Left ventricle myocardium superior (tissue), 1 donor: ENCODE measurements at places on chromosomes 1 and 21.

DNA sequence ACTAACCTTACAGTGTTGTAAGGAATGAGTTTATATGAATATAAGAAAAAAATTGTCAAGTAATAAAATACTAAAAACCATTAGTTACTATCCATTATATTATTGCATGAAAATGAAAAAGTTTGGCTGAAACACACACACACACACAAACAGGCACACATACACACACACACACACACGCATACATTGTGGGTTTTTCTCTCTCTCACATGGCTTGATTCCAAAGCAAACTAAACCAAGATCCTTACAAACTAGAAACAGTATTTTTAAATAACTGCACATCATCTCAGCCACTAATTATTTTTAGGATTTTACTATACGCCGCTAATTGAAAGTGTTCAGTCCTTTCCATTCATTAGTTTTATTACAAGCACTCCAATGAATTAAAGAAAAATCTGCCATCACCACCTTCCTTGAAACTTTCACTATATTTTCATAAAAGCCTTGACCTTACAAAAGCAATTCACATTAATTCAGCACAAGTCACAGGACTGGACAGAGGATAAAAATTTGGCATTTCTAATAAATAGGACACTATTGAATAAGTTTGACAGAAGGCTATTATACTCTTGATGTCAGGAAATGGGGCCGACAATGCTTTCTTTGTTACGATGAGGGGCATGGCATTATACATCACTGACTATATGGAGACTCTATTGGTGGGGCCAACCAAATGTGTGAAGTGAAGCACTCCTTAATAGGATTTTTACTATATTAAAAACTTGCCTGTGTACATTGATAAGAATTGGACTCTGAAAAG, 187.0 kb upstream of the ESRRG start:
- DNase-seq: no peak

- DNase-seq: peak; percentile 75
Observed at GRCh38 chr1:211813590-211813989, 17.0 kb downstream of the LPGAT1 start.

- DNase-seq: no peak
Observed at GRCh38 chr1:169259816-169260215, 107.8 kb downstream of the NME7 start.

GRCh38 chr1:240577095-240577494, 34.9 kb downstream of the GREM2 start:
- no peak for DNase-seq

DNA sequence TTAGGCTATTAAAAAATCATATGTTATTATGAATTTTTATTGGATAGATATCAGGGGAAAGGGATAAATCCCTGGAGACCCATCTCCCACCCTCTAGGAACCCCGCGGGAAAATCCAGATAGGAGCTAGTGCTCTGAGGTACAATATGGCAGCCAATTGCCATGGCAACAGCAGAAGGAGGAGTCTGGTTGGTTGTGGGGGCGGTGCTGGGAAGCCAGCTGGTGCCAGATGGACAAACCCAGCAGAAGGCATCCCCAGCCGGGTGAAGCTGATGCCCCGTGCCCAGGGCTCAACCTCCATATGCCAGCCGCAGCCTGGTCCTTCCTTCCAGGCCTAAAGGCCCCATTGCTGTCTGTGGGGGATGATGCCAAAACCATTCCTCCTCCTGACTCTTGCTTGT, 38.3 kb downstream of the RHBG start:
- no peak for DNase-seq

- DNase-seq: no peak
Observed at GRCh38 chr1:1564268-1564667, 10.4 kb downstream of the SSU72 start.

DNA sequence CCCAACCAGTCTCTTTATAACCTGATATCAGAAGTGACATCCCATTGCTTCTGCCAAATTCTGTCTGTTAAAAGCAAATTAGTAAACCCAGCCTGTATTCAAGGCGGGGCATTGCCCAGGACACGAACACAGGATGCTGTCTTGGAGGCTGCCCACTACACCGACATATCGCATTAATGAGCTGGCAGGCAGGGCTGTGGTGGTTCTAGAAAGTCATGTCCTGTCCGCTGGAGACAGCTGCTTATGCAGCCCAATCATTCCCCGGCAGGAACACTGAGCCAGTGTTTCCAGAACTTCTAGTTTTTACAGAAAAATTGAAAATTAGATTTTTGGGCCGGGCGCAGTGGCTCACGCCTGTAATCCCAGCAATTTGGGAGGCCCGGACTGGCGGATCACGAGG, 19.3 kb downstream of the C1orf167 start:
- no peak for DNase-seq

GRCh38 chr1:4689271-4689935, 35.0 kb downstream of the AJAP1 start:
- no peak for DNase-seq

DNA sequence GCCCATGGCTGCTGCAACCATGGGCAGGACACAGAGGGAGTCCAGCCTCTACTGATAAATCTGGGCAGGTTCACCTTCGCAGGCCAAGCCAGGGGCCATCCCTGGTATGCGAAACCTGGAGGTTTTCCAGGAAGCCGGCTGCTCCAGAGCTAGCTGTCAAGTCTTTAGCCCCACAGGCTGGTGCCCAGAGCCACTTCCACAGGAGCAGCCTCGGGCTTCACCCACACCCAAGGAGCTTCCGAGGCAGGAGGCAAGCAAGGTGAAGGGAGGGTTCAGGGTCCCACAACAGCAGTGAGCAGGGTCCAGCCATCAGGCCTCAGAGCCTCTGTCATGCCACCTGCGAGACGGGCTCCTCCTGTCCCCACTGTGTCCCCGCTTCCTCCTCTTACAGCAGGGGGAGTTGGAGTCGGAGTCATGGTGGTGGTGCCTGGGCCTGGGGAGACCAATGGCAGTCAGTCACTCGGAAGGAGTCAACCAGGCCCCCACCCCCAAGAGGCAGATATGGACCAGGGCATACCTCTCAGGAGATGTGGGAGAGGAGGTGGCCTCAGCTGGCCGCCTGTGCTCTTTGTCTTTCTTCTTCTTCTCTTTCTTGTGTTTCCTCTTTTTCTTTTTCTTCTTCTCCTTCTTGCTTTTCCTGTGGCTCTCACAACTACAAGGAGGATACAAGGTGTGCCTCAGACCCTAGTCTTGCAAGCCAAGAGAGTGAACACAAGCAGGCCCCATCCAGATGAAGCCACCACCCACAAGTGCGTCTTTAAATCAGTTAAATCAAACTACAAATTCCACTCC, 2.1 kb downstream of the C1orf35 start:
- DNase-seq: no peak

DNA sequence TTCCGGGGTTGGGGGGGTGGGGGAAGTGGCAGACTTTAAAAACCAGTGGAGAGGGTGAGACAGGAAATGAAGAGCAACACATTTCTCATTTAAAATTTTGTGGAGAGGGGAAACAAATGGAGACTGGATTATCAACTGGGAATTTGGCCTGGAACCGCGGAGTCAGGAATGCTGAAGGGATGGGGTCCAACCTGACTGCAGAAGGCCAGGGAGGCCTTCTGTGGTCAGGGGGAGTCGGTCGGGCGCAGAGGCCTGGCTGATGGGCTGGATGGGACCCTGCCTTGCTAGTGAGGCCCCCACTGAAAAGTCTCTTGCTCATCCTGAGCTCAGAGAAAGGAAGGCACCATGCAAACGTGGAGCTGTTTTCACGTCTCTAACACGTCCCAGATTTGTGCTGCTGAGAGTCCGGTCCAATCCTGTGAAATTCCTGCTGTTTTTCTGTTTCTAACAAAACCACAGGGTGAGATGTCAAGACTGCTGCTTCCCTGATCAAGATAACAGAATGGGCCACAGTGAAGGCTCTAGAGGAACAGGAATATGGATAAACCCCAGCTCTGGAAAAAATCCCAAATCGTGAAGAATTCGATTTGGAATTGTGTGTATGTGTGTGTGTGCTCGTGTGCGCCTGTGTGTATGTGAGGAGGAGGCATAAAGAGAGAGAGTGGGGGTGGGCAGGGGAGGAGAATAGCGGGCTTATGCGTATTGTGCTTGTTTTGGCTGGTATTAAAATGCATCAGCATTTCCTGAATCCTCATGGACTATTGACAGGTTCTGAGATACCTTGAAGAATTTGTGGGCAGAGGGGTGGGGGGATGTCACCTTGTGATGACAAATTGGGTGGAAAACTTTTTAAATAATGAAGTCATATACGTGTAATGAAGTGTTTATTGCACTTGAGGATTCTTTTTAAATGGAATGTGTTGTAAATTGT, 117.4 kb downstream of the NGF start:
- DNase-seq: no peak

GRCh38 chr1:117571496-117571895, 34.4 kb upstream of the TENT5C start:
- DNase-seq: no peak

- DNase-seq: no peak
Observed at GRCh38 chr1:79646880-79647279, 640.4 kb upstream of the ADGRL4 start.

- no peak for DNase-seq
Observed at GRCh38 chr1:61403679-61404596, 321.0 kb downstream of the TM2D1 start.

- no peak for DNase-seq
Observed at GRCh38 chr1:167210966-167211674, 9.6 kb upstream of the POU2F1 start.

- no peak for DNase-seq
Observed at GRCh38 chr1:171313319-171313834, 606 bp upstream of the FMO4 start.

GRCh38 chr1:40844887-40845878, 17.0 kb downstream of the CITED4 start:
- DNase-seq: no peak

- DNase-seq: no peak
Observed at GRCh38 chr1:30572192-30572591, 151.2 kb downstream of the MATN1 start.

- DNase-seq: no peak
Observed at GRCh38 chr1:244335456-244335855, 116.3 kb downstream of the ADSS2 start.

DNA sequence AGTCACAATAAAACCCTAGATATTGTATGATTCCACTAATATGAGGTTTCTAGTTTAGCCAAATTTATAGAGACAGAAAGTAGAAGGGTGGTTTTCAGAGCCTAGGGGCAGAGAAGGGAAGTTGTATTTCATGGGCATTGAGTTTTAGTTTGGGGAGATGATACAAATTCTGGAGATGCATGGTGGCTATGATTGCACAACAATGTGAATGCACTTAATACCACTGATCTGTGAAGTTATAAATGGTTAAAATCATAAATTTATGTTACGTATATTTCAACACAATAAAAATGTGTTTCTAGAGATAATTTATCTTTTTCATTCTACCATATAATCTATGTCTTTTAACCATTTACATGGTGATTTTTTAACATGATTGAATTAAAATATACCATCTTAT, 779.3 kb upstream of the BRINP3 start:
- DNase-seq: no peak

- DNase-seq: peak; percentile 61
Observed at GRCh38 chr1:151311589-151312331, 15.5 kb downstream of the PI4KB start.

DNA sequence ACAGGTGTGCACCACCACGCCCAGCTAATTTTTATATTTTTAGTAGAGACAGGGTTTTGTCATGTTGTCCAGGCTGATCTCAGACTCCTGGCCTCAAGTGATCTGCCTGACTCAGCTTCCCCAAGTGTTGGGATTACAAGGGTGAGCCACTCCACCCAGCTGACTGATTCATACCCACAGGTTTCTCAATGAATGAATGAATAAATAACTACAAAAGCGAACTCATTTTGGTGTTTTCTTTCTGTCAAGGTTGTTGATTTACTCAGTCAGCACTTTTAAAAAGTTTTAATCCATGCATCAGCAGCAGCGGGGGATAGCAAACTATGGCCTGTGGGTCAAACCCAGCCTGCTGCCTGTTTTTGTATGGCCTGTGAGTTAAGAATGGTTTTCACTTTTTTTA, 217.5 kb downstream of the FAF1 start:
- no peak for DNase-seq

- no peak for DNase-seq
Observed at GRCh38 chr1:112251766-112252506, 144.1 kb upstream of the CTTNBP2NL start.

DNA sequence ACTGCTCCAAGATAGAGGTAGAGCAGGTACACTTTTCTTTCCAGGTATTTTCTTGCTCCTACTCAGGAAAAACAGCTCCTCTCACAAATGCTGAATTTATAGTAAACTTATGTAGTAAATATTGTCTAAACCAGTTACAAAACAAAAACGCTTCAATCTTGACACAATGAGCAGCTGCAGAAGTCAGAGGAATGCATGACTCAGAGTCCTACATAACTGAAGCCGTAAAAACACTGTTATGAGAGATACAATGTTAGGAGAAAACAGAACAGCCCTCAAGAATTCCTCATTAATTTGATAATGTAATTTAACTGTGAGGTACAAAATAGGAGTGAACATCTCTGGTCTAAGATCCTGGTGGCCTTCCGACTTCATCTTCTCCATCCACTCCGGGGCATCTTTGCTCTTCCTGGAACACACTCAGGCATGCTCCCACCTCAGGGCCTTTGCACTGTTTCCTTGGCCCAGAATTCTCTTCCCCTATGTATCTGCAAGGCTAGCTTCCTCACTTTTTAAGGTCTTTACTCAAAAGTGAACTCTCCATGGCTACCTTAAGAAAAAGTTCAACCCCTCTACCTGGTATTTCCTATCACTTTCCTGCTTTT, 138.5 kb downstream of the SLC45A1 start:
- DNase-seq: no peak

GRCh38 chr21:33490991-33491372, 534 bp downstream of the DNAJC28 start:
- DNase-seq: no peak

- no peak for DNase-seq
Observed at GRCh38 chr1:15939181-15940109, 36.5 kb downstream of the ZBTB17 start.

DNA sequence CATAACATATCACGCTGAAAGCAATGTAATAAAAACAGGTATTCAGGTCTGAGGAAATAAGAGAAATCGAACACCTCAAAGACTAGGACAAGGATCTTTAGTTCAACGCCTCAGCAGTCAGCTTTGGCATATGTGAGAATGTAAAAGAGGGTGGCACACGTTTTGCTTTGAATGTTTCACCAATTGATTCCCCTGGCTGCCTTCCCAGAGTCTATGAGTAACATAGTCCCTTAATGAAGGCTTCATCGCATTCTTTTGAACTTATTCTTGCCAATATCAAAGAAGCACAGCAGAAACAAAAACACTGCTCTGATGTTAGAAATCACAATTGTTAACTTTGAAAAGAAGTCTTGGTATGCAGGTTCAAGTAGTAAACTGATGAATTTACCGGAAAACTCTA, 764.8 kb downstream of the ADGRL2 start:
- DNase-seq: no peak

- no peak for DNase-seq
Observed at GRCh38 chr1:7535016-7535415, 236.1 kb upstream of the VAMP3 start.

- no peak for DNase-seq
Observed at GRCh38 chr1:220565670-220566069, 37.7 kb downstream of the MARK1 start.

DNA sequence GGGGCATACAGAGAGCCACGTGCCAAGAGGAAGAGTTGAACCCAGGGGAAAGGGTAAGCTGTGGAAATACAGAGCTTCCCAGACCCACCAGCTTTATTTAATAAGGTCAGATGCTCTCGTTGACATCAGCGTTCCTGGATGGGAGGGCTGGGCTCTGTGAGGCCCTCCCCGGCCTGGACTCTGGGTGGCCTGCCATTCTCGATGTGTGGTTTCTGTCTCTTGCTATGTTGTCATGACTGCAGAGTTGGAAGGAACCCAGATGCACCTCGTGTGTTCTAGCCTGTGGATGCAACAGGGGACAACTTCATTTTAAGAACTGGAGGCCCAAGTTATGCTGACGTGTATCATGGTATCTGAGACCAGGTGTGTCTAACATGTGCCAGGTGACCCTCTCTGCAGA, 101.7 kb downstream of the PCBP3 start:
- DNase-seq: no peak
